ENCODE measurements at places on chromosomes 4 and X. TPM values are rescaled to one million over a fixed set of nuclear protein-coding genes. Genes with fewer than 3 reads are reported as not detected.

DNA sequence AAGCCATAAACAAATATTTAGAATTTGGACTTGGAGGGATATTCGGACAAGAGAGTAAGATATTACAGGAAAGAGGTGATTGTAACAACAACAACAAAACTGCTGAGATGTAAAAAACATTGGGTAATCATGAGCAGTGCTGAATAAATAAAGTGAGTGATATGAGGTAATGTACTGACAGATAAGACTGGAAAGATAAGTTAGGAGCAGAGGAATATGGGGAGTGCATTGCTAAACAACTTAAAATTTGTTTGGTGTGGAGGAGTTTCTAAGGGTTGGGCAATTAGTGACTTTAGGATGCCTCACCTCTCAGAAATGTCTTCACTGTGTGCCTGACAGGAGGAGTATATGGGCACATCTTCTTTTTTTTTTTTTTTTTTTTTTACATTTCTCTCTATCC, 637.8 kb upstream of the GRIA3 start:
- H3K36me3 ChIP-seq: peaks cover 5% of the 10 kb centered on the region
- H3K27ac ChIP-seq: no peak overlapping the region
- no peak overlapping the region for H3K4me3 ChIP-seq
- no peaks in the 10 kb centered on the region for H3K27me3 ChIP-seq

DNA sequence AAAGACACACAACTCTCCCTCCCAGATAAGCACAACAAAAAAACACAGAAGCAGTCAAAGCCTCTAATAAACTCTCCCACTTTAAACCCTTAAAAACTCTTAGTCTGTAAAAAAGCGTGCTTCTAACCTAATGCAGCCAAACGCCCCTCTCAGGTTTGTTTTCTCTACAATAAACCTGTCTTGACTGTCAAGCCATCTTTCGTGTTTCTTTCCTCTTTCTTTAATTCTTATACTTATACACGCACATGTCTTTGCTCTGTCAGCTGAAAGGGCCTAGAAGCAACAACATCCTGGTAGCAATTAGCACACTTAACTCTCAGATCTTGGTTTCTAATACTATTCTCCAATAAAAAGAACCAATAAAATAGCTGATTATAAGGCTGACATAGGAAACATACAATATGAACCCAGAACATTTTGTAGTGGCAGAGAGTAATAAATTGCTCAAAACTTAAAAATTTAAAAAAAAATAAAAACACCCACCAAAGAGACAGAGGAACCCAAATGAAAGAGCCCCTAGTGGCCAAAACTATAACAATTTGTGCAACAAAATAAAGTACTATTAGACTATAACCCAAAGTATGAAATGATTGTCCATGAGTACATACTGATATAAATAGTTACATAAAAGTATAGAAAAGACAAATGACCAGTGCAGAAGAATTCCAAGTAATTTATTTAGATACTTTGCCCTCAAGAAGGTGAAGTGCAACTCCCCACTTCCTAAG, 440.4 kb upstream of the ADGRL3 start:
- no peak overlapping the region for H3K27ac ChIP-seq
- H3K36me3 ChIP-seq: no peaks in the 10 kb centered on the region

- H3K4me1 ChIP-seq: no peaks in the 10 kb centered on the region
- no peaks in the 10 kb centered on the region for H3K27me3 ChIP-seq
- DNase-seq: peak; percentile 12
- no peak overlapping the region for H3K27ac ChIP-seq
- no peak overlapping the region for H3K4me3 ChIP-seq
These were observed 28.6 kb upstream of the ARHGAP24 start for GRCh38 chr4:85446141-85446861.

- H3K27ac ChIP-seq: no peak overlapping the region
- DNase-seq: no peak
- H3K4me1 ChIP-seq: peaks cover 7% of the 10 kb centered on the region
- no peak overlapping the region for H3K4me3 ChIP-seq
These were observed 13.2 kb downstream of the ATP8A1 start for GRCh38 chr4:42643685-42644084.

SCD5 gene
- total RNA-seq: 3.5 TPM

MAGEA12 gene
- not detected for total RNA-seq

CRMP1 gene
- total RNA-seq: not detected

Data from MCF 10A (cell line).